ENCODE measurements at places on chromosomes 5 and 9.

DNA sequence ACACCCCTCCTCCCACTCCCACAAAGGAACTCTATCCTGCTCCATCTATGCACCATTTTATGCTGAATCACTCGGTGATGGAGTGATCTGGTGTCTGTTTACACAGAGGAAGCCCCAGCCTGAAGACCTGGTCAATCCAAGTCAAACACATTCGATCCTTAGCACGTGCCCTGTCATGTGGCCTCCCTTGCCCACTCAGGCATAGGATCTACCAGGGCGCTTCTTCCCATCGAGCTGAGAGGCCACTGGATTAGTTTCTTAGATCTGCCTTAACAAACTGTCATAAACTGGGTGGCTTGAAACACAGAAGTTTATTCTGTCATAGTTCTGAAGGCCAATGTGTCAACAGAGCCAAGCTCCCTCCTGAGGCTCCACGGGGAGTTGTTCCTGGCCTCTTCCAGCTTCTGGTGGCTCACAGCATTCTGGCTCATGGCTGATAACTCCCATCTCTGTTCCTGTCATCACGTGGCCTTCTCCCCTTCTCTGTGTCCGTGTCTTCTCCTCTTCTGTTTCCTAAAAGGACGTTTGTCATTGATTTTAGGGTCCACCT, 34.2 kb downstream of the FOXI1 start:
- no peak for DNase-seq

DNA sequence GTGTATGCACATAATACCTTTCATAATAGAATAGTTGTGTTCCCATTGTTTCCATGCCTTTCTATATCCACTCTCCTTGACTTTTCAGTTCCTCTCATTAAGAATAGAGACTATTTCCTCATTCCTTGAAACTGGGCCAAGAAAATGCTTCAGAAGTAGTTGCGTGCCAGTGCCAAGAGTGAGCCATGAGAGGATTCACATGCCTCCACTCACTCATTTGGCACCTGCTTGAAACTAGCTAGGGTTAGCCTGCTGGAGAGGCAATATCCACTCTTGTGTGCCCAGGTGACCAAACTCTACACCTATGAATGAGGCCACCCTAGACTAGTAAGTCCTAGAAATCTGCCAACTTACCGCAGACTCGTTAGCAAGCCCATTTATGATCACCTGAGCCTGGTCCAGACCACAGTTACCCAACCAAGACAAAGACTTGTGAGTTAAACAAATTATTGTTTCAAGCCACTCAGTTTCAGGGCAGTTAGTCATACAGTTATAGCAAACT, 276.3 kb downstream of the EPB41L4A start:
- no peak for DNase-seq

- no peak for DNase-seq
Observed at GRCh38 chr9:131467214-131467935, 35.3 kb upstream of the POMT1 start.

DNA sequence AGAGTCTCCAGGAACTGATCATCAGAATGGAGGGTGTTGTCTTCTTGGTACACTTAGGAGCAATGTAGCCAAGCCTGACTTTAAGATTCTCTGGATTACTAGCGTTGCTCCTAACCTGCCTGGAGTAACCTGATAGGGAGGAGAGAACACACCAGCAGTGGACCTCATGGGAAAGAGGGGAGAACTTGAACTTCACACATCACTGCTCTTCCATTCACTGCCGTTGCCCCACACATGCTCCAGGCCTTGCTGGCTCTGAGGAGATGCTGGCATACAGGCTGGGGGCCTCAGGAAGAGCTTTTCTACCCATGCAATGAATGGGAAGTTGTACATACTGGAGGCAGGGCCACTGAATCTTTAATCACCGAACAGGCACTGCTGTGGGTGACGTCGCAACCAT, 60.3 kb upstream of the ADAMTS16 start:
- DNase-seq = no peak

DNA sequence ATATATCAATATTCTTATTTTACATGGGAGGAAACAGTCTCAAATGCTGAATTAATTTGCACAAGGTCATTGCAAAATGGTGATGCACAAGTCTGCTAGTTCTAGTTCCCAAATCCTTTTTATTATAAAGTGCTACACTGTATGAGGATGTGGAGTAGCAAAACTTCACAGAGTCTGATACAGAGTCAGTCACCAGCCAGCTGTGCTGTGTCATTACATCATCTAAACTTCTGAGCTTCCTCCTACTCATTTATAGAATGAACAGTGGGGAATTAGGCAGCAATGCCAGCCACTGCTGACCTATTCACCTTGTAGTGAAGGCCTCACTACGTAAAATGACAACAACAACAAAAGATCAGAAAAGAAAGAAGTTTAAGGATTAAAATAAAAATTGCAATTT, 357.8 kb downstream of the TMEM167A start:
- DNase-seq = no peak

DNA sequence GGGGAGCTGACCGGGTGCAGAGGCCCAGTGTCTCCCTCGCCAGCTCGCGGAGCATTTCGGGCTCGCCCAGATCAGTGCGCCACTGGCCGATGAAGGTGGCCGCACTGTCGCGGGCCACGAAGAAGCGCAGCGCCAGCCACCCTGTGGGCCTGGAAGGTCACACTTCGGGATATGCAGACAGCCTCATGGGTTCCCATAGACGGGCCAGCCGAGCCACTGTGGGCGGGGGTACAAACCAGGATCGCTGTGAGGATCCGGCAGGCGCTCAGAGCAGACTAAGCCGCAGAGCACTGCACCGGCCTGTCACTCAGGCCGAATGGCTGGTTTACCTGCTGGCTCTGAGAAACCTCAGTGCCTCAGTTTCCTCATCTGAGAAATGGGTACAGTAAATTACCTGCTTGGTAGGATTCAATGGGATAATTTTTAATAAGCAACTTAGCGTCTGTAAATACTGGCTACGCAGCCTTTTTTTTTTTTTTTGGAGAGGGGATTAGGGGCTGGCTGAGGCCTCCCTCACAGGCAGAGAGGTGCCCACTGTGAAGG, 64.0 kb upstream of the IGFBPL1 start:
- no peak for DNase-seq

DNA sequence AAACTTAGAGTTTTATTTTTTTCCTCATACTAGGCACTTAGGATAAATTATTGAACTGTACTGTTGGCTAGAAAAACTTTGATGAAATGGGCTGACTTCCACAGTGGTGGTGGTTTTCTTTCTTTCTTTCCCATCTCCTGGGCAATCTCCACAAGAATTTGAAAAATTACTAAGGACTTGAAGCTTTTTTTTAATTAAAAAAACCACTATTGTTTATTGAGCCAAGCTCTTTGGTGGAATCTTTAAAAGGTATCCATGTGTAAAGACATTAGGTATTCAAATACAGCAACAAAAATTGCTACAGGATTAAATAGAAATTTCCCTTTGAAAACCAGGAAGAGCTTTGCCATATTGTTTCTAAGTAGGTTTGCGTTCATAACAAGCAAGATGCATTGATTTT, 14.1 kb downstream of the MARCHF6 start:
- DNase-seq = no peak

DNA sequence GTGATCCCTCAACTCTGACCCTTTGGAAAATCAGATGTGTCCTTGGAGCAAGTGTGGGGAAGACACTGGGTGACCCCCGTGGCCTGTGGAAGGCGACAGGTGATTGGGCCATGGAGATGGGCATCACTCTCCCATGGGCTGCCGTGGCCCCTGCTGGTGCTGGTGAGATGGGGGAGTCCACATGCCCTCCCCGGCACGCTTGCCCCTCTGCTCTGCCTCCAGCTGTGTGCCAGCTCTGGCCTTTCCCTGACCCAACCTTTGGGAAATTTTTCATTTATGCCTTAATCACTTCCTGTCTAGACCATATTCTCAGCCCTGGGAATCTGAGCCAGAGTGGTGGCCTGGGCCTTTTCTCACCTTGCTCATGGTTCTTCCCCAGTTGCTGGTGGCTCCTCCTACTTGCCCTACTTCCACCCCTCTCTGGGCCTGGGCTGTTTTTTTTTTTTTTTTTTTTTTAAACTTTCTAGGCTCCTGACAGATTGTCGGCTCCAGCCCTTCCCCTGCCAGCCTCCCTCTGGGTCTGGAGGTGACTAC, 56.6 kb downstream of the RGS3 start:
- no peak for DNase-seq

GRCh38 chr9:29866556-29866955, 2293.3 kb upstream of the C9orf72 start:
- DNase-seq = no peak

- no peak for DNase-seq
Observed at GRCh38 chr9:84947412-84947972, 278.0 kb downstream of the NTRK2 start.

- DNase-seq = no peak
Observed at GRCh38 chr5:111345731-111346130, 121.5 kb downstream of the CAMK4 start.

DNA sequence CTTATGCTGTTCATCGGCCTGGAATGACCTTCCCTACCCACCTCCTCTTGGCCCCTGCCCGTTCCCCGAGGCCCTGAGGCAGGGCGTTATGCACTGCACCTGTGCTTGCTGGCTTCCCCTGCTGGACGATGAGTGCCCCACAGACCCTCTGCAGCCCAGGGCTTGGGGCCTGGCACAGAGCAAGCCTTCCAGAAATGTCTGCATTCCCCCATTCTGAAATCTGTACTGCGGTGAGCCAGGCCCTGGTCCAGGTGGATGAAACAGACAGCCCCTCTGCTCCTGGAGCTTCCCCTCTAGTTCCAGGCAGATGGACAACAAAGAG, 35.0 kb downstream of the UNC5A start:
- no peak for DNase-seq

- no peak for DNase-seq
Observed at GRCh38 chr5:137401946-137402345, 97.2 kb downstream of the SPOCK1 start.

DNA sequence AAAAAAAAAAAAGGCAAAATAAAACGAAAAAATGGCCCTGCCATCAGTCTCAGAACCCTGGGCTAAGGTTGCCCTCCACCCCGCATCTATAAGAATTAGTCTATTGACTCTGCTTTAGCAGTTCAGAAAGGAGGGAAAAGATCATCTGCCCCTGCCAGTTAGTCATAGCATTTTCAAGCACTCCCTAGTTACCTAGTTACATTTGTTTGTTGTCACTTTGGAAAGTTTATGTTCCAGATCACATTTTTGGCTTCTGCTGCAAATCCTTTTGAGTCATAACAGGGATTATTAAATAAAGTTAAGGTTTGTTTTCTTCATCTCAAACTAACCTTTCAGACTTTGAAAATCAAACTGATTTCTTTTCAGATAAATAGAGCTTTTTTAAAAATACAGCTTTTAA, 52.1 kb downstream of the AQP7 start:
- no peak for DNase-seq

GRCh38 chr9:105355781-105356180, 92.1 kb upstream of the FSD1L start:
- no peak for DNase-seq
